ENCODE measurements at places on chromosomes 13 and 19.

- no peak for DNase-seq
These were observed 119.7 kb downstream of the IRS2 start for GRCh38 chr13:109666656-109667055.

DNA sequence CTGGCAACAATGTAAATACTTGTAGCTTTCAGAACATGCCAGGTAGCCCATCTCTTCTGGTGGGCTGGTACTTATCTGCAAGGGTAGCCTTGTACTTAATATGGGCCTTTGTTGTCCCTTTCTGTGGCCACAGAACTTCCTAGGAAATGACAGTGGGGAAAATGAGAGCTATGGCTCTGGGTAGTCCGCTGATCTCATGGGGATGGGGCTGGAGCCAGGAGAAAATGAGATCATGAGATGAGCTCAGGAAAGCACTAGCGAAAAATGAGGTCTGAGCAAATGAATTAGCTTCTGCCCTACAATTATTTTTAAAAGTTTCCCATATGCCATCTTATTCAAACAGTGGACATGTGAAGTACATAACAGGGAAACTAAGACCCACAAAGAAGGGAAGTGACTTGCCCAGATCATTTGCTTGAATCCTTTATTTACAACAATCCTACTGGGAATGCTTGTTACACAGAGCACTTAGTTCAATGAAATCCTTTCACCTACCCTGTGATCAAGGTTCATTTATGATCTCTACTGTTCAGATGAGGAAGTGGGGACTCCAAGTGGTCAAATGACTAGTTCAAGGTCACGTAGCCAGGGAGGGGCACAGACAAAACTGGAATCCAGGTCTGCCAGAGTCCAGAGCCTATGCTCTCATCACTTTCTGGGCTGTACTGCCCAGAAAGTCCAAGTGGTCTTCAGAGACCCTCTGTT lies 87.1 kb downstream of the PTPRS start:
- DNase-seq: no peak

- DNase-seq: peak; percentile 98
These were observed 2.8 kb downstream of the ZFP36 start for GRCh38 chr19:39409208-39410016.

DNA sequence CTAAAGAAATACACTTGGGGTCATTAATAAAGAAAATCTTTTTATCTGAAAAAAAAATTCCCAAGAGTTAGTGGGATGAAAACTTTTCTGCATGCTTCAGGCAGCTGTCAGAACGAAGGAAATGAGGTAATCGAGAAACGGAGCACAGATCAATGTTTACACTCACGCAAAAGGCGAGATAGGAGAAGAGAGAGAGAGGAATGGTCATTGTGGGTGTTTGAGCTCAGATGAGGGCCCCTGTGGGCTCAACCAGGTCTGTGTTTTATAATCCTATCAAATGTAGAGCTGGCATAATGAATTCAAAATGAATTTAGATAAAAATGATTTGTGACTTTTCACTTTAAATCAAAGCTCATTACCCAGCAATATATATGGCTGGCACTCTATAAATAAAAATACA lies 6.3 kb upstream of the RXFP2 start:
- DNase-seq: no peak

GRCh38 chr13:80666782-80667552 lies 326.0 kb upstream of the SPRY2 start:
- no peak for DNase-seq

- DNase-seq: no peak
These were observed 217.1 kb downstream of the POSTN start for GRCh38 chr13:37381502-37381901.

- no peak for DNase-seq
These were observed 764 bp downstream of the CLEC11A start for GRCh38 chr19:50723735-50724521.

DNA sequence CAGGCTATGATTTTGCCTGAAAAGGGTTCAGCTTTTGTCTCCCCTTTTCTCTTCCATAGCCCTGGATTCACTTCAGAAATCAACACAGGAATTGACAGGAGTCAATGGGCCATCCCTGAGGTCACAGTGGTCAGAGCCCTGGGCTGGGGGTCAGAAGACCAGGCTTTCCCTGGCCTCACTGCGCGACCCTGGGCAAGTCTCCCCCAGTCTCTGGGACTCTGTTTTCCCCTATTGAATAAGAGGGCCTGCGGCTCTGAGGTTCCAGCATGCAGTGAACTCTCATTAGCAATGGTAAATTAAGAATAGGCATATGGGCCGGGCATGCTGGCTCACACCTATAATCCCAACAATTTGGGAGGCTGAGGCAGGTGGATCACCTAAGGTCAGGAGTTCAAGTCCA lies 30.7 kb upstream of the VSTM2B start:
- DNase-seq: peak; percentile 62

DNA sequence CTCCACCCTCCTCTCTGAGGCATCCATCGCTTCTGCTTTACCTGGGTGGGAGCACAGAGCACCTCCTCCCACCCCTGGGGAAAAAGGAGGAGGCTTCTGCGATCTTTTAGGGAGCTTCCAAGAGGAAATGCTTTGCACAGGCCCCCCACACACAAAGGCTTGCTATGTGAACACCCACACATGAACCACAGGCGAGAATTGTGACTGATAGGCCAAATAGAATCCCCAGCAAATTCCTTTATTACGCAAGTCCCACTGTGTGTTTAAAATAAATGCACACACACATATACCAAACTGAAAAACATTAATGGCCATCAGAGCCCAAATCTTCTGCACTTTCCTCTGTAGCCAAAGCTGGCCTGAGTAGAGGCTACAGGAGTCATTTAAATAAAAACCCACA lies 50.6 kb downstream of the HSPH1 start:
- no peak for DNase-seq

- DNase-seq: no peak
These were observed 111.6 kb downstream of the RNF17 start for GRCh38 chr13:24875566-24875965.

GRCh38 chr13:48978942-48979601 lies 3.4 kb downstream of the FNDC3A start:
- DNase-seq: no peak

- DNase-seq: no peak
These were observed 897 bp downstream of the GPR4 start for GRCh38 chr19:45601115-45601514.

DNA sequence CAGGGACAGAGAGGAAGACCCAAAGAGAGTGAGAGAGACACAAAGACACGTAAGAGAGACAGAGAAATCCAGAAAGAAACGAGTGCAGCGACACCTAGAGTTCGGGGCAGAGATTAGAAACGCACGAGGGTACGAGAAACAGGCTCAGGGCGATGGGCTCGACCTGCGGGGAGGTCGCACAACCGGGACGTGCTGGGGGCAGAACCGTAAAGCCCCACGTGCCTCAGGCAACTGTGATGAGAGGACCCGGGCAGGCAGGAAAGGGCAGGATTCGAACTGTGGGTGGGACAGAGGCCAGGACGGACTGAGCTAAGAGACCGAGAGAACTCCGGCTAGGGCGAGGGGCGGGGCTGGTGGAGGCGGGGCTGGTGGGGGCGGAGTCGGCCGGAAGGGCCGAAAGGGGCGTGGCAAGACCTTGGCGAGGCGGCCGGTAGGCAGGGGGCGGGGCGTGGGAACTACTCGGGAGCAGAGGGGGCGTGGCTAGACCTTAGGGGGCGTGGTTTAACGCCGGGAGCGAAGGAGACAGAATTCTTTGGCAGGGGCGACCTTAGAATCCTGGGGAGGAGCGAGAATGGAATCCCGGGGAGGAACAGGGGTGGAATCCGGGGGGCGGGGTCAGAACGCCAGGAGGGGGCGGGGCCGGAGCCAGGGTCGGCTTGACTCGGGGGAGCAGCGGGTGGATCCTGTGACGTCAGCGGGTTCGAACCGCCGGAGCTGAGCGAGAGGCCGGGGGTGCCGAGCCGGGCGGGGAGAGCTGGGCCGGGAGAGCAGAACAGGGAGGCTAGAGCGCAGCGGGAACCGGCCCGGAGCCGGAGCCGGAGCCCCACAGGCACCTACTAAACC lies at the start of gene NECTIN2:
Gene NECTIN2 (plus strand): TSS at position 686 of the 843 bp plus-strand sequence. CDS start 229 bp downstream, outside the sequence.
- peak; percentile 100 for DNase-seq

DNA sequence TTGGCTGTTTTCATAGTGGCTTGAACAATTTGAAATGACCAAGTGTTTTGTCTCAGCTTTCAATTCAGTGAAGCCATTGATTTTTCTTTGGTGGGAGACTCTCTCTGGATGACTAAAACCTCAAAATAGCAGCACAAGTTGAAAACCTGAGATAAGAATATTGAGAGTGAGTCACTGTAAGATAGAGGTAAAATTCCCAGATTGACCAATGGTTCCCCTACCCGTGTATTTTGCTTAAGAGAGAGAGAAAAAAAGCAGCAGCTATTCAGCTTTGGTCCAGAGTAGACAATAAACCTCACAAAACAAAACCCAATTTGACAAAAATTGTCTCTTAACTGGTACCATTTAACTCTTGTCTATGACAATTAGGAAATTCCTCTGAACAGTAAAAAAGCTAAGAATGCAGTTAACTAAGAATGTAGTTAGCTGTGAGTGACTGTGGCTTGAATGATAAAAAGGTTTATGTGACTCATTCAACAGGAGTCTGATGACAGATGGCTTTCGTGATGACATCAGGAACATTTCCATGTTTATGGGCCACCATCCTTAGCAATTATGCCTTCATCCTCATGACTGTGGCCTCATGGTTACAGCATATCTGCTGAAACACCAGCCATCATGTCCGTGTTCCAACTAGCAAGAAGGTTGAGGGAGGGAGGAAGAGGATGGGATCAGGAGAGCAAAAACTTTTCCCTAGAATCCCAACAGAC lies 356.9 kb downstream of the NDFIP2 start:
- no peak for DNase-seq

DNA sequence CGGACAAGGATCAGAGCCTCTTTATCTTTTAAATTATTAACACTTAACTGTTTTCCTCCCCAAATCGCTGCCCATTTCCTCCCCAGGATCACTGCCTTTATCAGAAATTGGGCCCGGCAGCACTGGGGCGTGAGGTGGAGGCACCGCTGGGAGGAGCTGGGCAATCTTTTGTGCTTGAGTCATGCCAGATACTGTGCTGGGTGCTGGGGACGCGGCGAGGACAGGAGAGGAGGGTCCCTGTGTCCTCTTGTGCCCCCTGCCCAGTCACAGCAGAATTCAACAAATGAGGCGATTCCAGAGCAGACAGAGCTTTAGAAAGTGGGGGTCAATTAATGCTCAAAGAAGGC lies 347.8 kb downstream of the ZNF536 start:
- peak; percentile 83 for DNase-seq

DNA sequence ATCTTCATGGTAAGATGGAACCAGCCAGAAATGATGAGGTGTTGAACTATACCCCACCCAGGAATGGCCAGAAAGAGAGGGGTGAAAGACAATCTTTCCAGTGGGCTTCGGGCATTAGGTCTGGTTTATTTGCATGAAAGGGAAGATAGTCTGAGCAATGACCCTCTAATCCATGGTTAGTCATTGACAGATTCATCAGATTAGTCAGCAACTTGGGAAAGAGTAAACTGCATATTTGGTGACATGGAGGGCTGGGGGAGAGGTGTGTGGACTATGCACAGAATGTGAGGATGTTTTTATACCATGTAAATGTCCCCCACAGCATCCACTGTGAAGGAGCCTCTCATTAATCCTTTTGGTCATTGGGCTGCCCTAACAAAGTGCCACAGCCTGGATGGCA lies 30.1 kb upstream of the USP12 start:
- DNase-seq: no peak

- DNase-seq: no peak
These were observed 105.0 kb downstream of the DGKH start for GRCh38 chr13:42153199-42154113.

DNA sequence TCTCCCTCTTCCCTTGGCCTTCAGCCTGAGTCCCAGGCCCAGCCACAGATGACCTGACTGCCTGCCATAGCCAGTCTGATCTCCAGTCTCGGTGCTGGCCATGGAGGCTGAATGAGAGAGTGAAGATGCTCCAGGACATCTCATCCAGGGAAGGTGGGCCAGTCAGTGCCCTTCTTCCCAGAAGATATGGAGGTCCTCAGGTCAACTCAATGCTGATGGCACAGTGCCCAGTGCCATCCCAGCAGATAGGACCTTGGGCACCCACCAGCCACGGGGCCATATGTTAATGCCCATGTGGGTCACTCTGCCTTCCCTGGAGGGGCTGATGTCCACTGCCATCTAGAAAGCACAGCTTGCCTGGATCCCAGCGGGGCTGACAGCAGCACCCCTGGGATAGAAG lies 7.2 kb downstream of the VSTM2B start:
- peak; percentile 74 for DNase-seq

GRCh38 chr13:27533155-27533643 lies 82.8 kb upstream of the MTIF3 start:
- peak; percentile 94 for DNase-seq

GRCh38 chr19:33287927-33288326 lies 14.4 kb downstream of the CEBPA start:
- no peak for DNase-seq

DNA sequence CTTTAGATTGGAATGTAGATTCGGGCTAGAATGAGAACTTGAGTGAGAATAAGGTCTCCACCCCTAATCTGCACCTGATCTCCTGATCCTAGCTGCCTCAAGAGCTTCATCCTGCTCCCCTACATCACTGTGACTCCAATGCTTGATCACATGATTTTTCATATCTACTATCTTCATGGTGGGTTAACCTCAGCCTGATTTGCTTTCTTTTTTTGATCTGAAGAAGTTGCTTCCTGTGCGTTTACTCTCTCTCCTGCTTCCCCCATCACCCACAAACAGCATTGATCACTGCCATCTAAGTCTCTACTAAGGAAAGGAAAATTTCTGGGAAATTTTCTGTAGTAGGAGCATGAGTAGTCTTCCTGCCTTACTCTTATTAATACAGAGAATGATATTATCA lies 1542.1 kb upstream of the SLC10A2 start:
- DNase-seq: no peak

DNA sequence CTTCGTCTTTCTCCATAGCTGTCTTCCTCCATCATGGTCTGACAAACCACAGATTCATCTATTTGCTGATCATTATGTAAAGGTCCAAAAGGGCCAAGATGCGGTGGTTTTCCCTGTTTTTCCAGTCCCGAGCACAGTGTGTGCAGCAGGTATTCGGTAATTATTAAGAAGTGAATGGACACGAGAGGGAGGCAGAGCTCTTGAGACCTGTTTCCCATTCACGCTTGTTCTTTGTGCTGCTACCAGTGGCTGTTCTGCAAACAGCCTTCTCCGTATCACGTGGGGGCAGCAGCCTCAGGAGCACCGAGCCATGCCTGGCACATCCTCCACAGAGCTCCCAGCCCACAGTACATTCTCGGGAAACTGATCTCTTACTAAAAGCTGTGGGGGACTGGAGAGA lies 50.3 kb downstream of the CCDC70 start:
- DNase-seq: no peak

DNA sequence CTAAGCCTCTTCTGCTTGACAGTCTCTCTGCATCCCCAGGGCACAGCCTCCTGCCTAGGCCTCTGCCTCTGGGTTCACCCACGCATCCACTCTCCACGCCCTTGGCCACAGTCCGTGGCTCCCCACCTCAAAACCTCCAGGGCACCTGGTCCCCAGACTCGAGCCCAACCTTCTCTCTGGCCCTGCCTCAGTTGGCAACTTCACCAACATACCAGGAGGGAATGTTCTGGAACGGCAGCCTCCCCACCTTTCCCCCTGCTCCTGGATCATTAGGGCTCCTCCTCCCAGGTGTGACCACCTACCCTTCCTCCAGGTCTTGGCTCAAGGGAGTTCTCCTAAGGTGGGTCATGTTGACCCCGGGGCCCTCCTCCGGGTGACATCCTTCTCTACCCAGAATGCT lies 69.1 kb downstream of the SOX1 start:
- DNase-seq: peak; percentile 77
